Stimulated activated CD8-positive, alpha-beta memory T cell treated with anti-CD3 and anti-CD28 coated beads, Interleukin-7, amount 100 ng/mL, for 1 hour (primary cell): ENCODE measurements at places on chromosomes 13 and 19.

GRCh38 chr13:76335463-76335862 lies 550.7 kb downstream of the KCTD12 start:
- no peak for DNase-seq

DNA sequence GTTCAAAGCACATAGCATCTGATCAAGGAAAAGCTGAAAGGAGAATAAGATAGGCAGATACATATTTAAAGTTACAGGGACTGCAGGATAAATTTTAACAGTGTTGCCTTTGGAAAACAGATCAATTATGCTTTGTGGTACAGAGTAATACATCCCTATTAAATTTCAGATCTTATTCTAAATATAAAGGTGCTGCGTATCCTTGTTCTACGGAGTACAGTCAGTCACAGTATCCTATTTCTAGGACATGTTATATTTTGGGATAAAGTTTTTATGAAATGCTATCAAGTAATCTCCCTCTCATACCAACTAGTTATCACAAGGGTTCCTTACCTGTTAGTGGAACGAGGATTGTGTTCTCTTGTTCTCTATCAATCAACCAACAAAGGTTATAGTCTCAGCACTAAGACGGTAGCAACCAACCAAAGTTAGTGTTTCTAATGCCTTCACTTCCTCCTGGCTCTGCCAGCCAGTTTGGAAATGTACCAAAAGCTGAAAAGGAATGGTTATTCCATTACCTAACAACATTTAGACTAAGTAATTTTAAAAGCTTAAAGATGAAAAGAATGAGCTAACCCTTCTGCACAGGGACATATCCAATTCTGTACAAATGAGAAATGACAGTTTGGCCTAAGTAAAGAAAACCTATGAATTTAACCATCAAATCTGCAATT lies 35.2 kb downstream of the TSC22D1 start:
- no peak for DNase-seq

GRCh38 chr13:27298849-27299248 lies 28.2 kb downstream of the RASL11A start:
- no peak for DNase-seq

- DNase-seq, result no peak
These were observed 116.0 kb downstream of the SIPA1L3 start for GRCh38 chr19:38022791-38023670.

- no peak for DNase-seq
These were observed 19.0 kb downstream of the UPF1 start for GRCh38 chr19:18850471-18851375.

DNA sequence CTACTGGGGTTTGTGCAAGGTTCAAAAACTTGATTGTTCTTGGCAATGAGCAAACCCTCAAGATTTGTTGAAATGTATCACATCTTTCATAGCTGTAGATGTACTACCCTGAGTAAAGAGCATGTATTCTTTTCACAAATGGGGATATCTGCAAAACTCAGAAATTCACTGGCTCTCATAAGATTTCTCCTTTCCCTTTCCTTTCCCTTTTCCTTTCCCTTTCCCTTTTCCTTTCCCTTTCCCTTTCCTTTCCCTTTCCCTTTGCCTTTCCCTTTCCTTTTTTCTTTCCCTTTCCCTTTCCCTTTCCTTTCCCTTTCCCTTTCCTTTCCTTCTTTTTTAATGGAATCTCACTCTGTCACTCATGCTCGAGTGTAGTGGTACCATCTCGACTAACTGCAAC lies 69.1 kb downstream of the FNDC3A start:
- DNase-seq, result no peak

- DNase-seq, result no peak
These were observed 4.9 kb downstream of the ACP4 start for GRCh38 chr19:50794876-50795663.

DNA sequence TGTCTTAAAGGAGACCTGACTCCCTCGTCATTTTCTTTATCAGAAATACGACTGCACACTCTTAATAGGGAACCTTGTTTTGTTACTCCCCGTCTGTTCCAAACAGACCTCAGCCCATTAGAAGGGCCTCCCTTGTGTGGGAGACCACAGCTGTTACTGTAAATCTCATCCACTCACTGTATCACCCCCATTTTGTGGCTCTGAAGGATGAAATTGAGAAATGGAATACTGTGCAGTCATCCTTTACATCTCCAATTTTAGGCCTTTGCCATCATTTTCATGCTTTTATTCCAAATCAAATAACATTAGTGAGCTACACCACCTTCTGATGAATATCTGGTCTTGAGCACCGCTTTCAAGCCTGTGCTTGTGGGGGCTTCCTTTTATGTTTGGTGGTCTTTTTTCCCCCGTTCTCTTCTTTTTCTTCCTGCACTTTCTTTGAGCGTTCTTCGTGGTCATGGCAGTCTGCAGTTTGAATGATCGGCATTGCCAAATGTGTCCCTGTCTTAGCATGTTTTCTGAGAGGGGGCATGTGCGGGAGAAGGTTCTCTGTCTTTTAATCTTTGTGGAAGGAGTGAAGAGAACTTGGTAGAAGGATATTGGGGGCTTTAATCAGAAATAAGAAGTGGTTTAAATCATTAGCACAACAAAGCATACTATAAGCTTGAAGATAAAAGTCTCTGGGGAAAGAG lies 65.8 kb downstream of the GGACT start:
- DNase-seq, result no peak

DNA sequence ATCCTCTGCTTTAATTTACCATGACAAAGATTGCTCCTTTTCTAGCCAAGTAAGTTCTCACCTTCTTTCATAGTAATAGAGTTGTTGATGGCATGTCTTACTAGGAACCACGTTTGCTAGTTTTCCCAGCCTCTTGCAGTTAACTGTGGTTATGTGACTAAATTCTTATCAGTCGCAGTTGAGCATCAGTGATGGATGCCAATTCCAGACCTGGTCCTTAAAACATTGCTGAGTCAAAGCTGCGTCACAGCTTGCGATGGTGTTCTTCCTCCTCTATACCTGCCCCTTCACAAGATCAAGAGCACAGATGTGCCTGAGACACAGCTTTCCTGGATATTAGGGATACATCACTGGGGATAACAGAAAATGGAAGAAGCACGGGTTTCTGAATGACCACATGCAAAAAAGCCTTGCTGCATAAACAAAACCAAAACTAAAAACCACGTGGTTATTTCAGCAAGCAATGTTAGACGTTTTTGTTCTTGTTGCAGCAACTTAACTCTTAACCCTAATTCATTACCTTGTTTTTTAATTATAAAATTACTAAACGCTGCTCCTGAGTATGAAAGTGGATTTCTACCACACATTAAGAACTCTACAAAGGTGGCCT lies 97.6 kb upstream of the DACH1 start:
- DNase-seq, result no peak

GRCh38 chr19:17200408-17201079 lies 14.6 kb upstream of the USE1 start:
- DNase-seq, result no peak

GRCh38 chr19:47313754-47314295 lies 4.2 kb downstream of the C5AR1 start:
- no peak for DNase-seq

DNA sequence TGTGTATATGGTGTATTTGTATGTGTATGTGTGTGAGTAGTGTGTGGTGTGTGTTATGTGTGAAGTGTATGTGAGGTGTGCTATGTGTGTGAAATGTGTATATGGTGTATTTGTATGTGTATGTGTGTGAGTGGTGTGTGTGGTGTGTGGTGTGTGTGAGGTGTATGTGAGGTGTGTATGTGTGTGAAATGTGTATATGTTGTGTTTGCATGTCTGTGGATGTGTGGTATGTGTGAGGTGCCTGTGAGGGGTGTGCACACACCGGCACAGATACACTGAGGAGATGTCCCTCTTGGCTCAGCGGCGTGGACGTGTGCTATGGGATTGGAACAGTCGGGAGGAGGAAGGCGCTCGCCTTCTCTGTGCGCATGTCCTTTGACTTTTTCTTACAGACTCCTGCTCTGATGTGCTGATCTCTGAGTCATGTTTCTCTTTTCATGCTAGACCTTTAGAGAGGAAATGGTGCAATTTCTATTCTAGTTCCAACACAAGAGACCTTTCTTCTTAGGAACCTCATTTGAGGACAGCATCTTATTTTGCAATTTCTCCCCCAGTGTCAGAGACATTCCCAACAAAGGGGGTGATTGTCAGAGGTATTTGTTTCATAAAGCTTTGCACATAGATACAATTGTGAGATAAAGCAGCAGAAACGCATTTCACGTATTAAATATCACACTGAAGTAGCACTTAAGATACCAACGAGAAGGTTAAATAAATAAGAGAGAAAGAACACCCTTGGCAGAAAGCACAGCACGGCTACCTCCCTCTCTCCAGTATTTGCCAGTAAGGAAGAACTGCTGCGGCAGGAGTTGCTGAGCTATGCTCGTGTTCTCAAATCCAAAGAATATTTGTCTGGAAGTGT lies 11.3 kb upstream of the TNFRSF19 start:
- DNase-seq, result no peak

- DNase-seq, result no peak
These were observed 21.5 kb upstream of the FXYD3 start for GRCh38 chr19:35093941-35094647.

DNA sequence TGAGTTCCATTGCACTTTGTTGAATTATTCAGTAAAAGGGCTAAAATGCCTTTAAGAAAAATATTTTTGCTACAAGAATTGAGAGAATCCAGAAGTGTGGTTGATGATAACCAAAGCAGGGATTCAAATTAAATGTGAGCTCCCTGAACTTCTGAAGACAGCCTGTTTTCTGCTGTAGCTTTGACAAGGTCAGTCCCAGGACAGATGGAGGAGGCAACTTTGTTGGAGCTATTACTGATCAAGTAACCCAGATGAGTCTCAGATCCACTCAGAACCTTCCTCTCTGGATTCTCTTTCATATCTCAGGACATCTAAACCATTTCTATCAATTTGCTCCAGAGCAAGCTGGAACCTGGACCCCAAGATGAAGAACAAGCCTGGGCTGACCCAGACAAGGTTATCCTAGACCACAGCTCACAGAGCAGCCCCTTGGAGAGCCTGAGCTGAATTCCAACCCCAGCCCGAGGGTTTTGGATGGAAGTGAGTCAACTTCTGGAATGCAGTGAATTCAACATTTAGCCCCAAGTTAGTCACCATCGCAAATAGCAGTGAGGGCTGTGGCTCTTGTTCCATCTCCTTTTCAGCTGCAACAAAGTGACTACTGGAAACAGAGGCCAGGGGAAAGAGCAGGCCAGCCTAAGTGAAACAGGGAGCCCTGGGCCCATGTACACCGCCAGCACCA lies 137.8 kb upstream of the TSC22D1 start:
- no peak for DNase-seq
